ENCODE measurements at places on chromosomes 2 and 18. TPM values are rescaled to one million over a fixed set of nuclear protein-coding genes. Genes with fewer than 3 reads are reported as not detected.

The MYOM1 gene
- 7.8 TPM for total RNA-seq

The IL1F10 gene
- total RNA-seq: not detected

The CNTNAP5 gene
- total RNA-seq: not detected

The GRB14 gene
- 1.1 TPM for total RNA-seq
